Glutamatergic neuron (in vitro differentiated cells): ENCODE measurements at places on chromosomes 3 and 15. TPM values are rescaled to one million over a fixed set of nuclear protein-coding genes. Genes with fewer than 3 reads are reported as not detected.

DNA sequence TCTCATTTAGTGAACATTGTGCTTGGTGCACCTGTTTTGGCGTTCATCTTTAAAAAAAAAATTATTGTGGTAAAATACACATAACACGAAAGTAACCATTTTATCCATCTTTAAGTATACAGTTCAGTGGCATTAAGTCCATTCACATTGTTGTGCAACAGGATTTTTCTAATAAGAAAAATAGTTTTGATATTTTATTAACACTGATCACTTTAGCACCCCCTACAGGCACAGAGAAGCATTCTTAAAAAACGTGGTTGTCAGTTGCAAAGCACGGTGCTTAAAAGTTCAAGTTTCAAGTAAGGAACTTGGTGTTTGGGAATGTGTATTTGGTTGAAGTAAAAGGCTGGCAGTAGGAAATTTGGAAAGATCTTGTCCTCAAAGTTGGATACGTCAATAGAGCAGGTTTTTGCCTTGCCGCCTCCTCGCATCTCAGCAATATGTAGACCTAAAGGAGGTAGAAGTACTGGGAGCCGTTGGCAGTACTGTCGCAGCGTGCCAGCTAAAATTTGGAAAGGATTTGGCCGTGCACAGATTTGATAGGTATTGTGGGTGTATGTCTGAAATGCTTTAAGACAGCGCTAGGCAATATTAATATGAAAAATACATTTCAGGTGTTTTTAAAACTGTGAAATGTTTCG, 110.4 kb downstream of the LRRC28 start:
- no peak overlapping the region for H3K27ac ChIP-seq
- H3K4me1 ChIP-seq: no peaks in the 10 kb centered on the region
- H3K36me3 ChIP-seq: peaks cover 13% of the 10 kb centered on the region
- H3K27me3 ChIP-seq: peaks cover 2% of the 10 kb centered on the region

- DNase-seq: no peak
- H3K36me3 ChIP-seq: peaks cover 3% of the 10 kb centered on the region
- no peak overlapping the region for H3K27ac ChIP-seq
Measured at GRCh38 chr3:47746264-47746663, 35.4 kb downstream of the SMARCC1 start.

DNA sequence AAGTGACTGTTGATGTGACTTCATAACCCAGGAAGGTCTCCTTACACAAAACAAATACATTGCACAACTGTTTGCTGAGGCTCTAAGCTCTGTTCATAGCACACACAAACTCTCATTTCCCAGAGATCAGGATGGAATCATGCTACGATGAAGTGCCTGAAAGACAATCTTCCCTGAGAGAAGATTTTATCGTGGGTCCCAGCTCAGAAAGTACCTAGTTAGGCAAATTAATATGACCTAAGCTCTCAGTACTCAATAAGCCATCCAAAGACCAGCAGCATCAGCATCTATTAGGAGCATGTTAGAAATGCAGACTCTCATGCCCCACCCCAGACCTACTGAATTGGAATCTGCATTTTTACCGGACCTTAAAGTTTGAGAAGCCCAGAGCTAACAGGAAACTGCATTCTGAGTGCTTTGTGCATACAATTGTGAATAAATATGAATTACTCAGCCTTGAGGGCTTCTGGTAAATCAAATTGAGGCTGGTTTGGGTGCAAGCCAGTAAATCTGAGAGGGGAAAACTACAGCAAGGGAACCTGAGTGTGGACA, 161.5 kb upstream of the C2CD4B start:
- H3K27me3 ChIP-seq: peaks cover 2% of the 10 kb centered on the region
- H3K4me3 ChIP-seq: no peak overlapping the region
- DNase-seq: no peak
- no peaks in the 10 kb centered on the region for H3K4me1 ChIP-seq
- no peak overlapping the region for H3K27ac ChIP-seq
- H3K36me3 ChIP-seq: no peaks in the 10 kb centered on the region

- H3K36me3 ChIP-seq: no peaks in the 10 kb centered on the region
- H3K4me1 ChIP-seq: peaks cover 28% of the 10 kb centered on the region
- peak overlapping the region; percentile 76 for H3K27ac ChIP-seq
- H3K4me3 ChIP-seq: peak overlapping the region; percentile 64
- peak; percentile 88 for DNase-seq
- peaks cover 6% of the 10 kb centered on the region for H3K27me3 ChIP-seq
Measured at GRCh38 chr15:64809649-64810496, 15.6 kb downstream of the PIF1 start.

DNA sequence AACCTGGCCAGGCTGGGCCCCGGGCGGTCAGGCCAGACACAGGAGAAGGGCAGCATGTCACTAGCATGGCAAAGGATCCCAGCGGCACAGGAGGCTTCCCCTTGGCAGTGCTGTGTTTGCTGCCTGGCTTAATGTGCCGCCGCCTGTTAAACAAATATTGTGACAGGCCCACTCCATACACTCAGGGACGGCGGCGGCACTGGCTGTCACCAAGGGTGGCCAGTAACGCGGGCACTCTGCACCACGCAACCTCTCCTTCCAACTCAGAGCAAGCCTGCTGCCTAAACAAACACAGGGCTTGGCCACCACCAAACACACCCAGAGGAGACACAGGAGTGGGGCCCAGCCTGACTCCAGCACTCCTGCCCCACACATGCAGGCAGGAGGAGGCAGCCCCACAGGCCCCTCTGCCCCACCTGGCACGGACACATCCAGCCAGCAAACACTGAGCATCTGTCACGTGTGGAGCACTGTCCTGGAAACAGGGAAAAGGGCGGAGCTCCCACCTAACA, 48.0 kb downstream of the TPRA1 start:
- peaks cover 14% of the 10 kb centered on the region for H3K27me3 ChIP-seq
- peaks cover 42% of the 10 kb centered on the region for H3K4me1 ChIP-seq
- no peak for DNase-seq

The COL7A1 gene
- 62.0 TPM for total RNA-seq

The CPLX3 gene
- total RNA-seq: 0.32 TPM

The SKOR1 gene
- 4.0 TPM for total RNA-seq

DNA sequence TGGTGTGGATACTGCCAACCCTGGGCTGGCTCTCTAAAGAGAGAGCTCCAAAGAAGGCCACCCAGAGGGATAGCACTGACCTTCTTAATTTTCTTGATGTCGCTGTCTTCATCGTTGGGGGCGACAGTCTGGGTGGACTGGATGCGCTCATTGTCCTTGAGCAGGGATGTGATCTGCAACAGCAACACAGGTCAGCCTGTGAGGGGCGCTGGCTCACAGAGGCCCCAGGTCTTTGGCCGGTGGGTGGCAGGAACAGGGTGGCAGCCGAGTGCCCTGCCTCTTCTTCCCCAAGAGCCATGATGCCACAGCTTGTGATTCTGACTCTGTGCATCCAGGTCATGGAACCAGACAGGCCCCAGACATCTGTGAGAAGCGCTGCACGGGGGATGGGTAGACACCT, 41.2 kb downstream of the RASGRF1 start:
- no peak for DNase-seq
- peaks cover 25% of the 10 kb centered on the region for H3K4me1 ChIP-seq
- peaks cover 9% of the 10 kb centered on the region for H3K36me3 ChIP-seq
- no peak overlapping the region for H3K27ac ChIP-seq
- no peak overlapping the region for H3K4me3 ChIP-seq

The FRMD4B gene
- total RNA-seq: 3.9 TPM

GRCh38 chr3:185381320-185382058, 18.6 kb downstream of the MAP3K13 start:
- H3K27me3 ChIP-seq: peaks cover 3% of the 10 kb centered on the region
- peak overlapping the region; percentile 75 for H3K4me3 ChIP-seq
- H3K27ac ChIP-seq: peak overlapping the region; percentile 94
- H3K4me1 ChIP-seq: peaks cover 15% of the 10 kb centered on the region
- DNase-seq: no peak

GRCh38 chr3:40739971-40740370, 215.2 kb downstream of the ZNF621 start:
- H3K27ac ChIP-seq: no peak overlapping the region
- peaks cover 3% of the 10 kb centered on the region for H3K4me1 ChIP-seq
